ENCODE measurements at places on chromosomes 2 and 18. TPM values are rescaled to one million over a fixed set of nuclear protein-coding genes. Genes with fewer than 3 reads are reported as not detected.

The GCFC2 gene
- total RNA-seq = 24.2 TPM

The ALK gene
- total RNA-seq = not detected

The SRD5A2 gene
- total RNA-seq = not detected

The POTEJ gene
- not detected for total RNA-seq

The CXCR1 gene
- not detected for total RNA-seq

The UGT1A3 gene
- total RNA-seq = not detected

The FEV gene
- total RNA-seq = not detected

Data from pericardium fibroblast (primary cell).